ENCODE measurements at places on chromosomes 2 and 18.

DNA sequence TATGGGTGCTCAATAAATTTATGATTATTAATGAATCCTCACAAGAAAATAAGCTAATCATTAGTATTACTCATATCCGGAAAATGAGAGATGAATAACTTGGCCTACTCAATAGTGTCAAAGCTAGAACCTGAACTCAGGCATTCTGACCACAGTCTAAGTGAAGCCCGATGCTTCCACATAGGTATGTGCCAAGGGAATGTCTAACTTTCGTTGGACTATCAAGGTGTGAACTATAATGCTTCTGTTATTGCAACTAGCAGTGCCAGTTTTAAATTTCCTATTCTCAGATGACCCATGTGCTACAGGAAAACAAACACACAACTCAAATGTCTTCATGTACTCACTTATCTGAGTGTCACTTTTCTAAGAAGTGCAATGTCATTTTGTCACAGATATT lies 1.8 kb downstream of the BARD1 start:
- DNase-seq, result no peak

GRCh38 chr2:161030260-161031063 lies 129.8 kb upstream of the TANK start:
- no peak for DNase-seq

DNA sequence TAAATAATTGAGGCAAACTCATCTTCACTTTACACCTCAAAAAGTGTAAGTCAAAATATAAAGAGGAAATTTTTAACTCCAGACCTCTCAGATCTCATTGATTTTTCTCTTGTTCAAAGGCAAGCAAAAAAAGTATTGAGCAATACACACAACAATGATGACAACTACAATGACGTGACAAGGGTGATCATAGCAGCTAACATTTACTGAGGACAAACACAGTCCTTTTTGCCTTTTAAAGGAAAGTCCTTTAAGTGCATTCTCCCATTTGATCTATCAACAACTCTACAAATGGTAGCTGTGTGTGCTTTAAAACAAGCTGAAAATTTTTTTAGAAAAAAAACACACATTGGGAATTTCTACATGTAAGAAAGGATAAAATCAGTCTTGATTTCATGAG lies 123.5 kb upstream of the CTAGE1 start:
- no peak for DNase-seq

GRCh38 chr2:189143925-189144324 lies 35.6 kb downstream of the COL5A2 start:
- no peak for DNase-seq

- no peak for DNase-seq
Observed at GRCh38 chr2:108988796-108989713, at the start of gene EDAR. Gene EDAR, minus strand, starts transcription at chr2:108989220. Its CDS starts 58,206 bp downstream, at chr2:108931014.

- DNase-seq, result no peak
Observed at GRCh38 chr2:110813896-110814295, 81.5 kb downstream of the ACOXL start.

DNA sequence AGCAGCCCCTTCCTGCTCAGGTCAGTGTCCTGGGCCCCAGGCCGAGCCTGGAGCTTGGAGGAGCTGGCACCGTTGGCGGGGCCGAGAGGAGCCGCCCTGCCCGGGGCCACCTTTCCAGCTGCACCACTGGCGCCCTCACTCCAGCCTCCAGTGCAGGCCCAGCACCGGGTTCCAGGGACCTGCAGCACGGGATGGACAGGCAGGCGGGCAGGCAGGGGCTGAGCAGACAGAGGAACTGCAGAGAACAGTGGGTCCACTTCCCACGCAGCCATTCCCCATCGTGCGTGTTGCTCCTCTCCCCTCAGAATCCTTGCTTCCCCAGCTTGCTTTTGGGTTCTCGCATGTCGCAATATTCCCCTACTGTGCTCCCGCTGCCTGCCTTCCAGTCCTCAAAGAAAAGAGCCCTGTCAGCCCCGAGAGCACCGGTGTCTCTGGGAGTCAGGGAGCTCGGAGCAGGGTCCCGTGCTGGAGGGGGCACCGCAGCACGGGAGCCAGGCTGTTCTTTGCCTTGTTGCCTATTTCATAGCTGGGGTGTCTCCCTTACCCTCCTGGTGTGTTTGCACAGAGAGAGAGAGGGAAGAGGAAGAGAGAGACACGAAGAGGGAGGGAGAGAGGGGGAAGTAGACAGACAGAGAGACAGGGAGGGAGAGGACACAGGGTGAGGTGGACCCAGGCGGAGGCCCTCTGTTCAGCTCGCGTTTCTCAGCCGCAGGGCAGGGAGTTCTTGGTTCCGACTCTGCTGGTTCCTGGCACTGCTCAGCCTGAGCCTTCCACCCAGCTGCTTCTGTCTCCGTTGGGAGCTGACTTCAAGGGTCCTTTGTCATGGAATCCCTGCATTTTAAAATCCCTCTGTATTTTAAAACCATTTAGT lies 126.0 kb downstream of the MBP start:
- no peak for DNase-seq

- no peak for DNase-seq
Observed at GRCh38 chr2:236309669-236310029, 45.4 kb upstream of the ASB18 start.

GRCh38 chr18:10111191-10111590 lies 197.4 kb downstream of the VAPA start:
- DNase-seq, result no peak

- DNase-seq, result no peak
Observed at GRCh38 chr18:11981192-11981542, at the start of gene IMPA2. Gene IMPA2, plus strand, starts transcription at chr18:11981507. Its CDS starts 163 bp downstream, at chr18:11981670.

- no peak for DNase-seq
Observed at GRCh38 chr2:240403396-240404104, 31.9 kb upstream of the GPC1 start.

- DNase-seq, result no peak
Observed at GRCh38 chr2:199468561-199469513, 11.1 kb upstream of the SATB2 start.

- no peak for DNase-seq
Observed at GRCh38 chr18:44651918-44652572, 28.6 kb upstream of the SETBP1 start.

DNA sequence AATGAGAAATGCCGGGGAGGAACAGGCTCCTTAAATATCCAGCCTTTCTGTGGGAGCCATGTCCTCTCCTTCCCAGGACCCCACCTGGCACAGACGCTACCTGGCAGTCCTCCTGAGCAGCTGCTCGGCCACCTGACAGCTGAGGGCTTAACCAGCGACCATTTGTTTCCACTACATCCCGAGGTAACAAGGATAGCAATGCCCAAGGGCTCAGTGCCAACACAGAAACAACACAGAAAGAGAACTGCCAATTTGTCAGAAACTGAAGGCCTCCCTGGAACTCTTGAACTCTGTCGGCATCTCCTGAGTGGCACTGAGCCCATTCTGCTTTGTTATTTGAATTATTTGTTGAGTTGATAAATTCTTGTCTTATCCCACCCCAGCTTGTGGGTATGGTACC lies 122.2 kb upstream of the ARHGAP28 start:
- DNase-seq, result no peak

DNA sequence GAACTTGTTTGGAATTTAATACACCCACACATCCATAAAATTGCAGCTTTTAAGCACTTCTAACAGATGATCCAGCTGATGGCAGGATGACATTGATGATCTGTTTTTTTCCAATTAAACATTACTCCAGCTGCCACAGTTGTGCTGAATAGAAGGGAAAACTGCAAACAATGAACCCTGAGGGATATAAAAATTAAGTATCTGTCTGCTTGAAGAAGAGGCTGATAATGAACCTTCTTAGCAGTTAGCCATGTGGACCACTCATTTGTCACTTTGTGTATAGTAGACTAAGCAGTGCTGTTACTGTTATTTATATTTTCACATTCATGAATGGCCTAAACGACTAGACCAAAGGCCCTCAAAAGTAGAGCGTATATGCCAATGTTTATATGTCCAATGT lies 1201.0 kb upstream of the LRRTM1 start:
- no peak for DNase-seq

GRCh38 chr18:13482618-13482945 lies 243.8 kb downstream of the FAM210A start:
- DNase-seq, result no peak

DNA sequence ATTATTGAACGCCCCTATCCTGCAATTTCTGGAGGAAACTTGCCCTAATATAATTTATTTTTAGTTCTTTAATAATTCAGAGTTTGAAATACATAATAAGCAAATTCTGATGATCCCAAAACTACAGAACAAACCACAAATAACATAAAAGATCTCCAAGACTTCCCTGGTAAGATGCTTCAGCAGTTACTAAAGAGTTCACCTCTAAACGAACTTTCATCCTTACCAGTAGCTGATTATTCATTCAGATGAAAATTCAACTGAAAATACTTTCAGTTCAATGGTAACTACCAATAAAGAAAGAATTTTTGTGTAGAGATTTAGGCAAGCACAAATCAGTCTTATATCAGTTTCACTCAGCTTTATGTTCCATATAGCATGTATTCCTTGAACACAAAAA lies 130.1 kb upstream of the MAPRE2 start:
- no peak for DNase-seq

DNA sequence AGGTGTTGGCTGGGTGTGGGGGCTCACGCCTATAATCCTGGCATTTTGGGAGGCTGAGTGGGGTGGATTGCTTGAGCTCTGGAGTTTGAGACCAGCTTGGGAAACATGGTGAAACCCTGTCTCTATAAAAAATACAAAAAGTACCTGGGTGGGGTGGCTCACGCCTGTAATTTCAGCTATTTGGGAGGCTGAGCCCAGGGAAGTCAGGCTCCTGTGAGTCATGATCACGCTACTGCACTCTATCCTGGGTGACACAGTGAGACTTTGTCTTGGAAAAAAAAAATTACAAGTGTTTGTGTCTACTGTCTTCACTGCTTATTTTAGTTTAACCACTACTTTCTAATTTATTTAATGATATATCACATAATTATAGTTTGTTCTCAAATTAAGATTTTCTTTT lies 62.7 kb upstream of the DOCK10 start:
- DNase-seq, result no peak

DNA sequence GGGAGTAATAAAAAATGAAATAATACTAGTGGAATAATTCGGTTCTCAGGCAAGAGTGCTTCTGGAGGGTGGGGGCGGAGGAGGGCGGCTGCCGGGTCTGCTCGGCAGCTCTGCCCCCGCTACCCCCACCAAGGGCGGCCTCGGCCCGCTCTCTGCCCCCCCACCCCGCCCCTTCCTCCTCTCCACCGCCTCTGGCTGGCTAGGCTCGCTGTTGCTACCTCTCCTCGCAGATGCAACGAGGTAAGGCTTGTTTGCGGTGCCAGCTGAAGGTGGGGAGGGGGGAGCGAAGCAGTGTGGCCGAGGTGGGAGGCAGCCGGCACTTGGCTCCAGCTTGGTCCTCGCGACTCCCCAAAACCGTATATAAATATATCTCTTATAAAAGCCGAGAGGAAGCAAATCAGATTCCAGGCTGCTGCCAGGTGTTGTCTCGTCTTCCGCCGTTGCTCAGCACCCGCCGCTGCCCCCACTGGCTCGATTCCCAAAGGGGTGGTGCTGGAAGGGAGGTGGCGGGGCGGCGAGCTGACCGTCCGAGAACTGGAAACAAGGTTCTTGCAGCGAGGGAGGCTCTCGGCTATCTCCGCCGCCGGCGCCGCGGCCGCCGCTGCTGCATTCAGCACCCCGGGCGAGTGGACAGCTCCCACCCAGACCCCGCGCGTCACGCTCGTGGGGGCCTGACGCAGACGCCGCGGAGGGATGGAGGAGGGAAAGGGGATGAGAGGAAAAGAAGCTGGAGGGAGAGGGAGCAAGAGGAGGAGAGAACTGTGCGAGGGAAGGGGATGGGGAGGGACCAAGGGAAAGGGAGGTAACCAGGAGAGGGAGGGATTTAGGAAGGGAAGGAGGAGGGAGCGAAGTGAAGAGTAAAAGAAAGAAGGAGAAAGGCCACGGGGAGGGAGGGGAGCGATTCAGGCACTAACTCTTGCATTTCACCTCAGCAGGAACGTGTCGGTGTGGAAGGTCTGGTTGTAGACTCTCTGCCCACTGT lies at the start of gene MARCHF4:
MARCHF4 (minus strand) TSS at position 763 of the 982 bp plus-strand sequence. CDS start 2,223 bp downstream, outside the sequence.
- DNase-seq, result no peak

DNA sequence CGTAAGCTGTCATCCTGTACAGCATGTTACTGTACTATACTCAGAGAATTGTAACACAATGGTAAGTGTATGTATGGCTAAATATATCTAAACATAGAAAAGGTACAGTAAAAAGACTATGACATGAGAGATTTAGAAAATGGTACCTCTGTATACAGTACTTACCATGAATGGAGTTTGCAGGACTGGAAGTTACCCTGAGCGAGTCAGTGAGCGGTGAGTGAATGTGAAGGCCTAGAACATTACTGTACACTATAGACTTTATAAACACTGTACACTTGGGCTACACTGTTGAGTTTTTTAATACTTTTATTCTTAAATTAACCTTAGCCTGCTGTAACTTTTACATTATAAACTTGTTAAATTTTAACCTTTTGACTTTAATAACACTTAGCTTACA lies 1.5 kb downstream of the DDX18 start:
- DNase-seq, result no peak

DNA sequence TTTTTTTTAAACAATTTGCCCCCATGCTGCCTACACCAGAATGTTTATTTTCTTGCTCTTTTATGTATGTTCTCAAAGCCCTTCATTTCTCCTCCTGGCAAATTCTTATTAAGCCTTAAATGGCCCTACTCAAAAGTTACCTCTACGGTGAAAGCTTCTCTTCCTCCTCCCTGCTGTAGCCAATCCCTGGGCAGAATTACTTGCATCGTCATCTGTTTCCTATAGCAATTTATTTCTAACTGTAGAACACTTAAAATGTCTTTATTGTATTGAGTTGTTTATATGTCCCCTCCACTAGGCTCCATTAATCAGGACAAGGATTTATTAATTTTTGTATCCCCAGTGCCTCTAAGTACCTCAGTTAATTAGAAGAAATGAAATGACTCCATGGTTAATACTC lies 2.5 kb upstream of the RAD51AP2 start:
- DNase-seq, result no peak

- no peak for DNase-seq
Observed at GRCh38 chr2:171566057-171566456, 43.8 kb downstream of the CYBRD1 start.

GRCh38 chr2:134493797-134494196 lies 225.0 kb downstream of the TMEM163 start:
- no peak for DNase-seq

DNA sequence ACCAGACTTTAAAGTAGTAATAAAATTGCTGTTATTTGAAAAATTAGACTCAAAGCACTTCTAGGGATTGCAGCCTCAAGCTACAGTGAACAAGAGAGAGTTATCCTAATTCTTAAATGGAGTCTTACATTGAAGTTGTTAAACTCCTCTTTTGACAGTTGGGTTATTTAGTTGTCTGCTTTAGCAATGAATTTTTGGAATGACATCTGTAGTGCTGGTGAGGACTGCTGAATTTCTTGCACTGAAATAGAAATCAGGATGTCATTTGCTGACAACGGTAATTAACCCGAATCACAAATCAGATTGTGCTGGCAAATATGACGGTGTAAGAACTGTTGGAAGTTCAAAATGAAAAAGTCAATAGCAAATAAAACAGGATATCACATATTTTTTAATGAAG lies 78.0 kb upstream of the LYPD6B start:
- DNase-seq, result no peak

GRCh38 chr2:64587561-64587960 lies 63.4 kb downstream of the AFTPH start:
- no peak for DNase-seq

- no peak for DNase-seq
Observed at GRCh38 chr18:8816220-8816619, 110.9 kb downstream of the MTCL1 start.

- DNase-seq, result no peak
Observed at GRCh38 chr2:102027036-102027980, 35.5 kb downstream of the IL1R2 start.

All from LNCaP clone FGC (cell line).